ENCODE measurements at places on chromosomes 5 and 9.

- no peak for DNase-seq
These were observed 246.0 kb upstream of the KIF2A start for GRCh38 chr5:62059960-62060359.

- no peak for DNase-seq
These were observed 95.9 kb upstream of the PCSK1 start for GRCh38 chr5:96528826-96529474.

- no peak for DNase-seq
These were observed 222.9 kb downstream of the ARL15 start for GRCh38 chr5:54087436-54087835.

- DNase-seq = no peak
These were observed 31.8 kb upstream of the FABP6 start for GRCh38 chr5:160197341-160198144.

DNA sequence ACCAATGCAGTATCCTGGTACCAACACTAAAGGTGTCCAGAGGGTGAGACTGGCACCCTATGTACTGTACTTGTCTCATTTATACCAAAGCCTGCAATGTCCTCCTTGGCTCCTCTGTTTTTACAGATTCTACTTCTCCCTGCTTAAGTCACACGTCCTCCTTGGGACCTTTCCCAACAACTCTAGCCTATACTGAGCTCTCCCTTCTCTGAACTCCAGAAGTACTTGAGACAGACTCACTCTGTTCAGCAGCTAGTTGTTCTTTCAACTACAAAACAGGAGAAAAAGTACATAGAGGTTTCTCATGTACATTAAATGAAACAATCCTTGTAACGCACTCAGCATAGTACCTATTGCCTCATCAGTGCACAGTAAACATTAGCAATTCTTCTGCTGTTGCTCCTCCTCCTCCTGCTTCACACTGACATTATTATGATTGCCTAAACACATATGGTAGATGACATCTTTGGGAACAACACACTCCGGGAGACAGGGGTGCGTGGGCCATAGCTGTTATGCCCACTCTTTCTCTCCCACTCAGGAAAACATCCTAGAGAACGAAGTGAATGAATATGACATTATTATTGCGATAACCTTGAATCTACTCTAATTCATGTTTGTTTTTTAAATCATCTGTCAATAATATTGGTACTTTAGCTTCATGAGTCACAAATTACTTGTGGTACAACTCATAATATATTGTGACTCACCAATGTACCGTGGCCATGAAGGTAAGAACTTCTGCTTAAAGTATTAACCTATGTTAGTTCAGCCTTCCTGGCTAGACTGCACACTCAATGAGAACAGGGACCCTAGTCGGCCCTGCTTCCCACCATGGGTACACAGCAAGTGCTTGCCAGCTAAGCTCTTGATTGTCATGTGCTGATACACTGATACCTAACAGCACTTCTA, 180.3 kb upstream of the ADRA1B start:
- no peak for DNase-seq

GRCh38 chr9:20994486-20994885, 37.0 kb downstream of the HACD4 start:
- no peak for DNase-seq

DNA sequence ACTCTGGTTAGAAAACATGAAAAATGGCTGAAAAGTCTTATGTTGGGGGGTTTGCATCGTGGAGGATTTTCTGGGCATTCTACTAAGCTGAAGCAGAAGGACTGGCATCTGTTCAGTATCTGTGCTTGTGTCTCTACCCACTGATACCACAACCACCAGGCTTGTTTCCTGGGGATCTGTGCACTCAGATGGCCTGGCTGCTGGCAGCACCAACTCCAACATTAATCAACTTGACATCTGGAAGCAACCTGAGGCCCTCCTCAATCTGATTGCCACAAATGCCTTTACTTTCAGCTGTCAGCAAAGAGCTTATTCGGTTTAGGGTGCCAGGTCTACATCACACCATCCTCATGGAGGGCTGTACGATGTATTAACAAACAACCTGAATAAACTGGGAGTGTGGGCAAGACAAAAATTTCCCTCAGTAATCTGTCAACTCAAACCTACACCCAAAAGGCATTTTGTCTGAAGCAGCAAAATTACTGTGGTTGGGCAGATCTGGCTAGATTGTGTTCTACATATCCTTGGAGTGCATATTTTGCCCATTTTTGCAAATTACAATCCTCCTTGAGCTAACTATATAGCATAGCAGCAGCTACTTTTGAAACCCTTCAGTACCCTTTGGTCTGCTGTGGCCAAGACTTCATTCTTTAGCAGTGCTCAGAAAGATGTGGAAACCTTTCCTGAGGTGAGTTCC, 74.6 kb downstream of the FOXD1 start:
- no peak for DNase-seq

DNA sequence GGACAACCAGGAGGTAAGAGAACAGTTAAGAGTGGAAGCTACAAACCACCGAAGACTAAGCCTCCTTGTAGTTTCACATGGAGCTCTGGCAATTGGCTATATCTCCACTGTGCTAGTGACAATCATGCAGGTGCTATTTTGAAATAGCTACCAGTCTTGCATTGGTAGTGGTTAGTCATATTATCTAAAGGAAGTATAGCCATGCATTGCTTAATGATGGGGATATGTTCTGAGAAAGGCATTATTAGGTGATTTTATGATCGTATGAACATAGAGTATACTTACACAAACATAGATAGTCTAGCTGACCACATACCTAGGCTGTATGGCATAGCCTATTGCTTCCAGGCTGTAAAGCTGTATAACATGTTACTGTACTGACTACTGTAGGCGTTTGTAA, 28.4 kb downstream of the HSDL2 start:
- DNase-seq = no peak

DNA sequence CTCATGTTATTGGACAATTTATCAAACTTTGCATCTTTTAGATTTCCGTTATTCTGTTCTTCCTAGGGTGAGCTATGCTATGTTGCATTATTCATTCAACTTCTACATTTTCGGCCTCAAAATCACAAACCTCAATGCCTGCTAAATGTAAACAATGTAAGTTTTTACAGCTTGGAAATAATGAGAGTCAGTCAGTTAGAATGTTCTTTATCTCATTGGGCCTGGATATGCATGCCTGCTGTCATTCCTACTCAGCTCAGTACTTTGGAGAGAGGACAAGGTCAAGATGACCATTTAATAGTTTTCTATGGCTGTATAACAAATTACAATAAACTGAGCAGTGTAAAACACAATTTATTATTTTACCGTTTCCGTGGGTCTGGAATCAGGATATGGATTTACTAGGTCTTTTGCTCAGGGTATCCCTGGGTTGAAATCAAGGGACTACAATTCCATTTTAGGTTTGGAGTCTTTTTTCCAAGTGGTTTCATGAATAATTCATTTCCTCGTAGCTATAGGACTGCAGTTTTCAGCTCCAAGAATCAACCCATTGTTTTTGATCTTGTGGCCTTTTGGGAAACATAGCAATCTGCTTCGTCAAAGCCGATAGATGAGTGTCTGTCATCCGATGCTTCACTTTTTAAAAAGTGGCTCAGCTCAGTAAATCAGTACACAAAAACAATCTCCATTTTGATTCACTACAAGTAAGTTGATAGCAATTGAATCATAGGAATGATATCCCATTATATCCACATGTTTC, 1143.2 kb upstream of the CDH6 start:
- DNase-seq = no peak

DNA sequence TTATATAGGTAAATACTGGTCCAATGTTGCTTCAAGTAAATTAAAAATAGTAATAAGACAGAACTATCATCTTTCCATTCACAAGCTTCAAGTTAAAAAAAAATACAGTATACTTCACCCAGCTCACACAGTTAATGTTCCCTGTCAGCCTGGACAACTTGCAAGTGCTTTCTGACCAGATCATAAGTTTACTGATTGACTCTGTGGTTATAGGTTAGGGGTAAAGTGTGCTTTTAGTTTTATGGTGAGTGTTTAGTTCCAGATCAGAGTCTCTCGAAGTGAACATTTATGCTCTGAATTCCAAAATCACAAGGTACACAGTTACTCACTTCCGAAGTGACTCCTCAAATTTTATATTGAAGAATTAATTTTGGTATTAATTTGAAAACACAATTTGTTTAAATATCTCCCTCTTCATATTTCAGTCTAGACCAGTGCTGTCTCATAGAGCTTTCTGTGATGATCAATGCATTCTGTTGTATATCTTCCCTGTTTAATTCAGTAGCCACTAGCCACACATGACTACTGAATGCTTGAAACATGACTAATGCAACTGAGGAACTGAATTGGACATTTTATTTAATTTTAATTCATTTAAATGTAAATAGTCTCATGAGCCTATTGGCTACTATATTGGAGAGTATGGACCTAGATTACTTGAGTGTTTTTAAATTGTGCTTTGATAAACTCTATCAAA, 90.7 kb downstream of the MEF2C start:
- DNase-seq = no peak

DNA sequence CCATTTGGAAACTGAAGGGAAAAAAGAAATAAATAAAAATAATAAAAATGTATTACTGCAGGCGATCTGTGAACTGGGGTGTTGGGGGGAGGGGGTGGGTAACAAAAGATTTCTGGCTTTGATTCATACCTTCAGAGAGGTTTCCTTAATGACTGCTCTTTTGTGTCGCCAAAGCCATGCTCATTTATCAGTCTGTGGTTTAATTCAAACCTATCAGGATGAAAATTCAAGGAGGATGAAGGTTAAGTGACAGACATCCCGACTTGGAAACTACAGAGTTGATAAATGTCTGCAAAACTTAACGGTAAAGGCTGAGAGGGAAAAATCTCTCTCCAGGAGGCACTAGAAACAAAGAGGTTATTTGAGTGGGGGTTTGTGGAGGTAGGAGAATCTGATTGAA, 278.2 kb downstream of the PSAT1 start:
- no peak for DNase-seq

DNA sequence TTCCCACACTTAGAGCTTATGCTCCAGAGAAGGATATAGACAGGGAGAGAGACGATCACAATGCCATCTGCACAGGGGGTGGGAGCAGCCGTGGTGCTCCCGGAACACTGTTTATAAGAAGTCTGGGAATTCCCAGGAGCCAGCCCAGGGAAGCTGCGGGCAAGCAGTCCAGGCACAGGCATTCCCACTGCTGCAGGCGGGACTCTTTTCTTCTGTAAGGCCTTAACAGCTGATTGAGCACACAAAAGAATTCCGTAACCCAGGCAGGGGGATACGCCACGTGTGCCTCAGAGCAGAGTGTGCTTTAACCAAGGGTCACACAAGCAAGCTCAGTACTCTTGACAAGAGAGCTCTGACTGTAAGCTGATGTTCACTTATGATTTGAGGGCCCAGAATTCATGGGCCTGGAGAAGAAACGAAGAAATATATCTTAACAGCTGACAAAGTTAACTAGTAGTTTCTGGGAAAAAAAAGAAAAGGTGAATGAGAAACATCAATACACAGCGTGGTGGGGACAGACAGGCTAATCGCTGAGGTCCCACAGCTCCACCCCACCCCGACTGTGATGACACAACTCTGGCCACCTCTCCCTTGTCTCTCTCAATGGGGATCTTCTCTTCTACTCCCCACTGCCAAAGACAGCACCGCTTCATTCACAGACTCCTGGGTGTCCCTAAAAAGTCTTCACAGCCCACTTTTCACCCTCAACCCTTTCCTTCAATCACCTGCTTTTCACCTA, 85.9 kb upstream of the SIMC1 start:
- no peak for DNase-seq

DNA sequence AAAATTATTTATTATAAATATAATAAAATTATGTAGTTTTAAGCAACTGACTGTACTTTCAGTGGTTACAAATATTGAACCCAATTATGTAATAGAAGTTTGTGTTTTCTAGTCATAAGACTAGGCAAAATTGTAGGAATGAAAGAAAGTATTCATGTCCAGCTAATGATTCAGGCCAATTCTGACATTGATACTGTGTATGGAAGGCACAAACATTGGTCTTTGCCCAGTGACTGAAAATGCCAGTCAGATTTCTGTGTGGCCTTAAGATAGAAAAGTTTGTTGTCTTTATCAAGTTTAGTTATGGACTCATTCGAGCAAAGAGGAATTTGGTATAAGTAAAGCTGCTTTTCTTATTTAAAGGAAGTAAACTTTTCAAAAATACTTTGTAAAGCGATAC, 60.3 kb downstream of the SLC12A2 start:
- no peak for DNase-seq

DNA sequence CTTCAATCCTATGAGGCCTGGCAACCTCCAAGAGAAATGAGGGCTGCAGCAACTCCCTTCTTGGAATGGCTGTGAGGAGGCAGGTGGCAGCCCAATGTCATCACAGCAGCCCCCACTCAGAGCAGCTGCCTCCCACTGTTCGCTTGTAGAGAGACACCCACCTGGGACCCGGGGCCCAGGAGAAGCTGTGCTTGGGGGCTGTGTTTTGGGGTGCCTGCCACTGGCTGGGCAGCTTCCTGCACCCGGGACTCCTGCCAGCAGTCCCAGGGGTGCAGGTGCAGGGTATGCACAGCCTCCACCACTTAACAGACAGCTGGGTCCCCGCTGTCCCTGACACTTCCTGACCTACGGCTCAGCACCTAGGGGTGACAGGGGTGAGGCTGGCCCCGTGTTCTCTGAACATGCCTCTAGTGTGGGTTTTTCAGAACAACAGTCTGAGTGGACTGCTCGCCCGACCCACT, 26.2 kb downstream of the NIPAL4 start:
- DNase-seq = no peak

- DNase-seq = no peak
These were observed 696.5 kb downstream of the NR2F1-AS1 start for GRCh38 chr5:92884469-92884868.

DNA sequence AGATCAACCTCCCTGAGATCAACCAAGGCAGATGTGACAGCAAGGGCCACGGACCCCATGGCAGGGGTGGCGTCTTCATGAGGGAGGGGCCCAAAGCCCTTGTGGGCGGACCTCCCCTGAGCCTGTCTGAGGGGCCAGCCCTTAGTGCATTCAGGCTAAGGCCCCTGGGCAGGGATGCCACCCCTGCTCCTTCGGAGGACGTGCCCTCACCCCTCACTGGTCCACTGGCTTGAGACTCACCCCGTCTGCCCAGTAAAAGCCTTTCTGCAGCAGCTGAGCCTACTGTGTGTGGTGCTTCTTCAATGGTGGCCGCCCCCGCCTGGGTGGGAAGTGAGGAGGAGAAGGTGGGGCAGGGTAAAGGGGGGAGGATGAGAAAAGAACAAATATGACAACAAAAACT, 8.3 kb downstream of the GPX3 start:
- DNase-seq = no peak

DNA sequence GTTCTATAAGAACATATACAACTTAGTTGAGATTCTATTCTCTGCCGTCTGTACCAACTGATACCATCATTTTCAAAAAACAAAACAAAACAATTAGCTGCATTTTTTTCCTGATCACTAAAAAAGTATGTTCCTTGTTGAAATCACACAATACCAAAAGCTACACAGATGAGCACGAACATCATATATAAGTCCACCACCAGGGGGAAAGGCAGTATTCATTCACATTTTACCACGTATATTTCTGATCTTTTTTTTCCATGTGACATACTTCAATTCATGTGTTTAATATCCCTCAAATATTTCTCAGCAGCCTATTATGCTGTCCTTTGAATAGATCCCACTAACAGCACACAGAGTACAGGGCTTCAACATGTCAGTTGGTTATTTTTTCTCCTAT, 40.6 kb downstream of the IRX2 start:
- DNase-seq = no peak

- DNase-seq = peak; percentile 8
These were observed 70.9 kb downstream of the GAPVD1 start for GRCh38 chr9:125332527-125332926.

- no peak for DNase-seq
These were observed 510.5 kb downstream of the LRRC70 start for GRCh38 chr5:63089147-63089546.

GRCh38 chr5:16602182-16602581, 14.6 kb downstream of the RETREG1 start:
- DNase-seq = no peak
